ENCODE measurements at places on chromosomes 11 and 22. TPM values are rescaled to one million over a fixed set of nuclear protein-coding genes. Genes with fewer than 3 reads are reported as not detected.

DNA sequence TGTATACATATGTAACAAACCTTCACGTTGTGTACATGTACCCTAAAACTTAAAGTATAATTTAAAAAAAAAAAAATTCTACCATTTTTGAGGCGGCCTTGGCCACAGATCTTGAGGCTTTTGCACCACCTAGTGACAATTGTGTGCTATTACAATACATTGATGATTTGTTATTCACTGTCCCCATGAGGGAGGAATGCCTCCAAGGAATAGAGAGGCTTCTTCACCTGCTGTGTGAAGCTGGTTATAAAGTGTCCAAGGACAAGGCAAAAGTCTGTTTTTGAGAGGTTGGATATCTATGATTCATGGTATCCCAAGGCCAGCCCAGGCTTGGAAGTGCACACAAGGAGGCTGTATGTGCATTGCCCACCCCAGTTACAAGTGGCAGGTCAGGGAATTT, 30.7 kb downstream of the SLC22A25 start:
- DNase-seq, result peak; percentile 30

GRCh38 chr11:86955361-86956120, at the start of gene FZD4:
Gene FZD4, minus strand, starts transcription at chr11:86955395. Its CDS starts 310 bp downstream, at chr11:86955085.
- peak; percentile 71 for DNase-seq

DNA sequence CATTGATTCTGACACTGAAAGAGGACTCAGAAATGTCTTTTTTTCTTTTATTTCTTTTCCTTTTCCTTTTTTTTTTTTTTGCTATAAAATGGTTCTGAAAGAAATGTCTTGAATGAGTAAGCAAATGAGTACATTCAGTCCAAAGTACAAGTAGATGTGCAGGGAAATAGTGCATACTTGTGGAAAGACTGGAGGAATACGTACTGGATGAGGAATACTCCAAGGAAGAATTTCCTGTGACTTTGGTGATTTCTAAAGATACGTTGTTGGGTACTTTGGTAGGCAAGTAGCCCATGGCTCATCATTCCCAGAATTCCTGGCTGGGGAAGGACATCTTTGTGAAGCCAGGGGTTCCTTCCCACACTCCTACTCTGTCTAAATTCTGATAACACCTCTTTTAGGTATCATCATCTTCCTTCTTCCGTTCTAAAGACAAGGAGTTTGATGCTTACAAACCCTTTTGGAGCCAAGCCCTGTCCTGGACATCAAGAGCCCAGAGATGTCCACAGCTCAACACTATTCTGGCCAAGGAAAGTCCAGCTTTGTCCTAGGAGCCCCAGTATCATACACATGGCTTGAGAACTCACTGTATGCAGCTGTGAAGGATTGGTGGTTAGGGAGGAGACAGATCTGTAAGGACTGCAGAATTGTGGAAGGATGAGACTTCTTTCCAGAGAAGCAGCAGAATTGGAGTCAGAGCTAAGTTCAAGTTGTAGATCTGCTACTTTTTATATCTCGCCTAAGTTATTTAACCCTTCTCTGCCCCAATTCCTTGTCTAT, 4.8 kb upstream of the NUP98 start:
- DNase-seq, result no peak

GRCh38 chr11:73996161-73996747, 12.6 kb downstream of the UCP3 start:
- no peak for DNase-seq

DNA sequence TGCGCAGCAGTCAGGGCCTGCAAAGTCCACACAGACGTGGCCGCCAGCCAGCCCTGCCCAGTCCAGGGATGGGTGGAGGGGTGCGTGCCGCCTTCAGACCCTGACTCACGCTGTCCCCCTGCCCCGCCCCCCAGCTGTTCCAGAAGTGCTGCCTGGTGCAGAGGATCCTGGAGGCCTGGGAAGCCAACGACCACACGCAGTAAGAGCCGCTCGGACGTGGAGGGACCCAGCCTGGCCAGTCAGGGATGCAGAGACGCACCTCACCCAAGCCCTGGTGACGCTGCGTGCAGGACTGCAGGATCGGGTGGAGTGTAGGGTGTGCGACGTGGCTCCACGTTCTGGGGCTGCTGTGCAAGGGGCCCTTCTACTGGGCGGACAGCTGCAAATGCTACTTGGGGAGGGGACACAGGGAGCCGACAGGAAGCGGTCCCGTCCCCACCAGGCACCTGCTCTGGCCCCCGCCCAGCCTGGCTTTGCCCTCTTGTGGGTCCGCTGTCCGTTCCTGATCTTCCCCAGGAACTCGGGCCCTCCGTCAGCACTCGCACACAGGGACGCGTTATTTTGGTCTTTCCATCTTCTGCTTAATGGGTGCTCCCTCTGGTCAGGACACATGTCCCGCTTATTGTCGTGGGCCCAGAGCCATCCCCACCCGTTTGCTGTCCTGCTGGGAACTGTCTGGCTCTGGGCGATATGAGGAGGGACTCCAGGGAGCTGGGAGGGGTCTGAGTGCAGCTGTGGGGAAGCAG, 42.5 kb downstream of the SBF1 start:
- DNase-seq, result no peak

GRCh38 chr11:74905326-74905725, 43.6 kb downstream of the XRRA1 start:
- DNase-seq, result no peak

- no peak for DNase-seq
Observed at GRCh38 chr11:27002838-27003237, 8.9 kb downstream of the FIBIN start.

- no peak for DNase-seq
Observed at GRCh38 chr11:111723595-111723994, 42.6 kb downstream of the PPP2R1B start.

GRCh38 chr11:47248664-47249377, at the start of gene ACP2:
Gene ACP2, minus strand, starts transcription at chr11:47248814. Its CDS starts 25 bp downstream, at chr11:47248789.
- DNase-seq, result peak; percentile 91

DNA sequence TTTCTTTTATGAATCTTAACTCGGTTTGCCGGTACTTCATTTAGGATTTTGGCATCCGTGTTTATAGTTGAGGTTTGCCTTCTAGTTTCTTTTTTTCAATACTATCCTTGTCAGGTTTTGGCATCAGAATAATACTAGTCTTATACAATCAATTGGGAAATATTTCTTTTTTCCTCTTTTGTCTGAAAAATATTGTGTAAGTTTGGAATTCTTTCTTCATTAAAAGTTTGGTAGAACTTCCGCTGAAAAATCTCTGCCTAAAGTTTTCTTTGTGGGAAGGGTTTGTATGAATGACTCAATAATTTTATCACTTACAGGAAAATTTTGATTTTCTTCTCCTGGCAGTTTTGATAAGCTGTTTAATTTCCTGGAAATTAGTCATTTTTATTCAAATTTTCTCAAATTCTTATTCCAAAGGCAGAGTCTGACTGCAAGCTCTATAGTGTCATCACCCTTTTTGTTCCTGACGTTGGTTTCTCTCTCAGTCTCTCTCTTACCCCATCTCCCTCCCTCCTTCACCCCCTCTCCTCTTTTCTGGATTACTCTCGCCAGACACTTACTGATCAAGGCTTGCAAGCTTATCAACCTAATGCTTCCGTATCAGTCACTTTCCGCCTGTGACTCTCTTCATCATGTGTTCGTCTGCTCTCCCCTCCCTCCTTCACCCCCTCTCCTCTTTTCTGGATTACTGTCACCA, 555.7 kb downstream of the TBC1D22A start:
- DNase-seq, result no peak

GRCh38 chr11:68925611-68926010, 21.9 kb downstream of the IGHMBP2 start:
- no peak for DNase-seq

DNA sequence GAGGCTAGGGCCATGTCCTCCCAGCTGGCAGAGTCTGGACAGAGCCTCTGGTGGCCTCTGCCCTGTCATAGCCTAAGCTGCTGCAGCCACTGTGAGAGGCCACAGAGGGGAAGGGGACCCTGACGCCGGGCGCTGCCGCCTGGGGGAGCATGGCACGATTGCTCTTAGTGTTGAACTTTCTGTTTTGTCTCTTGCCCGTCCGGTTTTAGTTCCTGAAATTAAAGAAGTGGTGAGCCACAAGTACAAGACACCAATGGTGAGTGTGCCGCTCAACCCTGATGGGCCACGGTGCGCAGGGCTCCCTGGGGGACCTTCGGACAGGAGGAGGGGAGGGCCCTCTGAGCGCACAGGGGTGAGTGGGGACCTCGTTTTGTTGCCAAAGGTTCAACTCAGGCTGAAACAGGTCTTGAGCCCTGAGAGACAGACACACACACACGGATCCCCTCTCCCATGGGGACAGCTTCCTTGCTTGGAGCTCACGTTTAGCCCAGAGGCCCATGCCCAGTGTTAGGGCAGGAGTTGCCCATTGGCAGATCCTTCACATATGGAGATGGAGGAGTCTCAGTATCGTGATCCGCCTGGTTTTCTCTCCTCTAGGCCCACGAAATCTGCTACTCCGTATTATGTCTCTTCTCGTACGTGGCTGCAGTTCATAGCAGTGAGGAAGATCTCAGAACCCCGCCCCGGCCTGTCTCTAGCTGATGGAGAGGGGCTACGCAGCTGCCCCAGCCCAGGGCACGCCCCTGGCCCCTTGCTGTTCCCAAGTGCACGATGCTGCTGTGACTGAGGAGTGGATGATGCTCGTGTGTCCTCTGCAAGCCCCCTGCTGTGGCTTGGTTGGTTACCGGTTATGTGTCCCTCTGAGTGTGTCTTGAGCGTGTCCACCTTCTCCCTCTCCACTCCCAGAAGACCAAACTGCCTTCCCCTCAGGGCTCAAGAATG, 23.8 kb downstream of the MYBPC3 start:
- DNase-seq, result no peak

DNA sequence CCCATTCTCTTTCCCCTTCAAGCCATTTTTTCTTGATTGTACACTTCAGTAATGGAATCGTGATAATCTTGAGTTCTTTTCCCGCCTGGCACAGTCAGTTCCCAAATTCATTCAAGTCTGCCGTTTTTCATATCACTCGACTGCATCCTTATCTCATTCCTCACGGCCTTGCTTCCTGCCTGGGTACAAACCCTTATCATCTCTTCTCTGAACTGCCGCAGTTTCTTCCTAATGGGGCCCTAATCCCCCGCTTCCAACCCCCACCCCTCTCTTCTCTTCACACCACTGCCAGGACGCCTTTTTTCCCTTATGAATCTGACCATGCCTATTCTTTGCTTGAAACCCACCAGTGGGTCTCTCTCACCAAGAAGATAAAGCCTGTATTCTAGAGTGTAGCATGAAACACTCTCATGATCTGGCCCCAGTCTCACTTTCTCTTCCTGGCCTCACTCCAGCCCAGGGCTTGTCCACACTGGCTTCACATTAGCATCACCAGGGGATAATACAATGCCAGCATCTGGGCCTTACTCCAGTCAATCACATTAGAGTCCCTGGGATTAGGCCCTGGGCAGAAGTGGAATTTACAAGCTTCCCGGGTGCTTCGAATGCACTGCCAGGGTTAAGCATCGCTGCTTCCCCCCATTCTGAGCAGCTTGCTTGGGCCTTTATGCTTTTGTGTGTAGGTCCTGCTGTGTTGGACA, 102.1 kb downstream of the FBXO7 start:
- DNase-seq, result no peak

DNA sequence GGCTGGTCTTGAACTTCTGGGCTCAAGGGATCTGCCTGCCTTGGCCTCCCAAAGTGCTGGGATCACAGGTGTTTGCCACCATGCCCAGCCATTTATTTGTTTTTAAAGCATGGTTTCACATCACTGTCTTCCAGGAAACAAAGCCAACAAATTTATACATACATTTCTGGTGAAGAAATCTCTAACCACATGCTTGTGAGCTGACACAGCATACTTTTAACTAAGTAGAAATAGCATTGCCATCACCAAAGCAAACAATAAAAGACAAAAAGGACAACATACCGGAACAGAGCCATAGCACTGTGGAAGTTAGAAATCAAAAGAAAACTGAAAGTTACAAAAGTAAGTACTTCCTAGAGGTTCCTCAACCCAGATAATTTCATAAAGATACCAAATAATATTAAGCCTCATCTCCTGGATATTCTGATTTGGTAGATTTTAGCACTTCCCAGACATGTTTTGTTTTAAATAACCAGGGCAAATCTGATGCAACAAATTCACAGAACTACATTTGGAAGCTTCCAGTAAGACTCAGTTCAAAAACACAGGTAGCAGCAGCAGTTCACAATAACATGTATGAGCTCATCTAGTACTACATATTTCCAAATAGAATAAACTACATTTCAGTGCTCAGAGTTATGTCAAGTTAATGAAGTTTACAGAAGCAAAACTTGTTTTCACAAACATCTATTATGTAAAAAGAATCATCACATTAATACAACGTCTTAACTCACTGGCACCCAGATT, 70.6 kb downstream of the RRAS2 start:
- no peak for DNase-seq

- DNase-seq, result no peak
Observed at GRCh38 chr11:104663190-104664140, 234.8 kb downstream of the CASP12 start.

DNA sequence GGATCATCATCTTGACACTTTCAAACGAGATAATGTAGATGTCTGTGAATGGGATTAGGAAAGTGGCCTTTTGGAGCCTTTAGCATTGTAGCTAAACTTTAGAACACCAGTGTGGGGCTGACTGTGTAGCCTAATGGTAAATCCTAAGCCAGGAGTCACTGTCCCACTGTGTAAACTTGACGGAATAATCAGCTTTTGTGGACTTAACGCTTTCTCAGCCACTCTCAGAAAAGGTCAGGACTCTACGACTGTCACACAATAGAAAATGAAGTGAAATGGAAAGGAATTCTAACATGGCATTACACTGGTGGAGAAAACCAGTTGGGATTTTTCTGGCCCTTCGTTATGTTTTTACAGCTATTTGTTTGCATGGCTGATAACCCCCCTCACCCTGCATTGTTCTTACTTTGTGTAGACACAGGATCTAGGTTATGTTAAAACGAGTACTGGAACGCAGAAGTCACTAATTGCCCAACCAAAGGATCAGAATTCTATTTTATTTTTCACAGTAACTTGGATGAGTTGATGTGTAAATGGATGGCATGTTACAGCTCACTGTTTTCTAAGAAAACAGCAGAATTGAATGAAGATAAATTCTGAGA, 22.0 kb upstream of the GRAMD1B start:
- no peak for DNase-seq

Gene KCNJ11
- polyA plus RNA-seq, result not detected

Gene LMO1
- not detected for polyA plus RNA-seq

Gene CHRNA10
- polyA plus RNA-seq, result 0.24 TPM

Gene MPZL2
- polyA plus RNA-seq, result 1.2 TPM

Gene SYNGR1
- 2.5 TPM for polyA plus RNA-seq

Gene C22orf15
- 2.4 TPM for polyA plus RNA-seq

Gene F2
- not detected for polyA plus RNA-seq

Gene CALCA
- polyA plus RNA-seq, result not detected

Gene FAM111B
- not detected for polyA plus RNA-seq
